ENCODE measurements at places on chromosomes 12 and 14.

DNA sequence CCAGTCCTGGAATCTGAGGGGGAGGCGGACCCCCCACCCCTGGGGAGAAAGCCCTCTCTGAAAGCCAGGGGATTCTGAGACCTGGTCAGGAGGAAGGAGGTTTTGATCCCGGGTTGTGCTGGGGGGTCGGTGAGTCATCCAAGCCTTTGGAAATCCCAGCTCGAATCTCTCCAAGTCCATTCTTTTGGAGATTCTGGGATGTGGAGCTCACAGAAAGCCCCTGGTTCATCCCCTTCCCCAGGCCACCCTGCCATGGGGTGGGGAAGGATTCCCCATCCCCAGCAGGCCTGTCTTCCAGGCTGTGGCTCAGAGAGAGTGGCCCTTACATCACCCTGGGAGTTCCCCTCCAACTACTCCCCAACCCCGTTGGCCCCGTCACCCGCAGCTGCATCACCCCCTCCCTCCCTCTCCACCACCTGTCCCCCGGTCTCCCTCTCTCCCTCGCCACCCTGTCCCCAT is 14.3 kb downstream of the EXOC3L4 start:
- no peak for DNase-seq

DNA sequence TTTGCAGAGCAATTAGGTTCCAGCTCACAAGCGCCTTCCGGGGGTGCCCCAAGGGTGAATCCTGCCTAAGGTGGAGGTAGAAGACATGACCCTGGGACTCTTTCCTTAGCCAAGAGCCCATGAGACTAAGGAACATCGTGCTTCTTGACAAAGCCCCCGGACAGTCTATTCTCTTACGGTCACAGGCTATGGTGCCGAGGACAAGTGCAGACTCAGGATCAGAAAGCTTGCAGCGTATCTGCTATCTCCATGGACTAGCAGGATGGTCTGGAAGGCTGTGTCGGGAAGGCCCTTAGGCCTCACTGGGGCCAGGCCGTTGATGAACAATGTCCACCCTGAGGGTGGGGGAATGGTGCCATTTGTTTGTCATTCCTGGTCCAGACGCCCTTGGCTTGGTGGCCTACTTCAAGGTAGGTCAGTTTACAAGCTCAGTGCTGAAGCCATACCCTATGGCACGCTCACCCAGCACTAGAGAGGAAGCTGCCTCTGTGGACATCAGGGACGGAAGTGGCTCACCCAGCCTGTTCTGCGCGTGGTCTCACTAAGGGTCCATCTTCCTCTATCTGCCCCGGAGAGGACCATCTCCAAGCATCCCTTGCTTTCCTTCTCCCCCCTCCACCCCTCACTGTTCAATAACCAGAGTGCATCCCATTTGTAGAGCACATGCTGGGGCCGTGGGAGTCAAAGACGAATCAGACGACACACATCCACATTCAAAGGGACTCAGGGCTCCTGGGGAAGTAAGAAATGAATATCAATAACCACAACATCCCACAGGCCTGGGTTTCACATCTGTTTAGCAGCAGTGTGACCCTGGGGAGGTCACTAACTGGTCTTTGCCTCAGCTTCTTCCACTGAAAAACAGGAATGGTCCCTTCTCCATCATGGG is 45.0 kb upstream of the IQSEC3 start:
- no peak for DNase-seq

- DNase-seq, result no peak
Measured at GRCh38 chr12:102539651-102540553, 59.5 kb upstream of the IGF1 start.

DNA sequence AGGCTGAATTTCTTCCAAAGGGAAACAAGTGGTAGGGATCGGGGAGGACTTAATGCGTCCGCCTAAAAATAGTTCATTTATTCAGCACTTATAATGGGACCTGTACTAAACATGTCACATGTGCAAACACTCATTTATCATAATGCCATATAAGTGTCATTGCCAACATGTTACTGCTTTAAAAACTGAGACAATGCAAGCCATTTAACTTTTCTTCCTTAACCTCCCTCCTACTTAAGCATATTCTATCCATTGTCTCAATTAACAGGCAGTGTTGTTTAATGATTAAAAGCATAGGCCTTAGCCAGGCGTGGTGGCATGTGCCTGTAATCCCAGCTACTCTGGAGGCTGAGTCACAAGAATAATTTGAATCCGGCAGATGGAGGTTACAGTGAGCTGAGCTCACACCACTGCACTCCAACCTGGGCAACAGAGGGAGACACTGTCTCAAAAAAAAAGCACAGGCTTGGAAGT is 13.5 kb upstream of the SCFD1 start:
- DNase-seq, result no peak

GRCh38 chr12:32063796-32064195 is 42.9 kb upstream of the BICD1 start:
- no peak for DNase-seq

DNA sequence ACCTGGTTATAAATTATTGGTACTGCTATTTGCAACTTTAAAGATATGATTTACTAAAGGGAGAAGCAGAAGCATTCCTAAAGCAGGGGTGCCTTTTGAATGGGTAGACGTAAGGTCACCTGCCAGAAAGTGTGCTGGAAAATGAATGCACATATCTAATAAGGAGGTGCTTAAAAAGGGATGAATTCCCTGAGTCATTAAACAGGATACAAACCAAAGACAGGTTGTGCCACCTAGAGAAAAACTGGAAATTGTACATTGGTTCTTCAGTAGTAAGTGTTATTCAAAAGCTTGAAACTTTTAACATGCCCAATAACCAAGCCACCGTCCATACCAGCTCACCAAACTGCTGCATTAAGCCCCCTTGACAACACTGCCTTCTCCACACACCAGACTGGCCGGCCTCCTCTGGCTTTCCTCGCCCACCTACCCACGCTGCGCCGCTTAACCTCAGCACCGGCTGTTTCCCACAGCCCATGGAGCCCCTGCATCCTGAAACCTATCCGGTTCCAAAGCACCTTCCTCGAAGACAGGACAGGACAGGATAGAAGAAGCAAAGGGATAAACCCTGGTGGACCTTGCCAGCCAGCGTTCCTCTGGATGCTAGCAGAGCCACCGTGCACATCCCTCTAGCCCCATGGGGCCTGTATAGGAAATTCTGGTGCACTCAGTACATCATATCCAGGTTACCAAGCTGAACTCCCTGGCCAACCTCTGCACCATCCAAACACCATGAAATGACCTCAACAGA is 201.5 kb upstream of the CAND1 start:
- no peak for DNase-seq

DNA sequence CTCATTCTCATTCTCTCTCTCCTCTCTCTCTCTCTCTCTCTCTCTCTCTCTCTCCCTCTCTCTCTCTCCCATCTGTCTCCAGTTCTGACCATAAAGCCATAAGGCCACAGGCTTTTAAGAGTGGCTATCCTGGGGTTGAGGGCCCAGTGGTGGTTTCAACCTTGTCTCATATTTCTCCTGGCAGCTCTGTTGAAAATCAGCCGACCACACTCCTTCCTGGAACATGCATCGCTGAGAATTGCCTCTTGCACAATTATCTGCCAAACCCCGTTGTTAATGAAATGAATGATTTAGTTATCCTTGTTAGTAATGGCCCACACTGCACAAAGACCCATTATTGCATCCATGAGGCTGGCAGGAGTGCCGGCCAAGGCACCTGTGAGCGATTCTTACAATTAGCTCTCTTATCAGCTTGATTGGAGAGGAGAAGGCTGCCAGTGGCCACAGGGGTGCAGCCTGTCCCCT is 30.4 kb upstream of the KCNA5 start:
- DNase-seq, result no peak

- no peak for DNase-seq
Measured at GRCh38 chr12:65665817-65666216, 158.5 kb upstream of the HMGA2 start.

- no peak for DNase-seq
Measured at GRCh38 chr12:80411787-80412186, 32.2 kb upstream of the PTPRQ start.

GRCh38 chr12:124536641-124537040 is 30.8 kb downstream of the NCOR2 start:
- DNase-seq, result no peak

All from NCI-H1417 treated with DMSO at 0.1 percent for 48 hours (cell line).